ENCODE measurements at places on chromosomes 3 and 15.

DNA sequence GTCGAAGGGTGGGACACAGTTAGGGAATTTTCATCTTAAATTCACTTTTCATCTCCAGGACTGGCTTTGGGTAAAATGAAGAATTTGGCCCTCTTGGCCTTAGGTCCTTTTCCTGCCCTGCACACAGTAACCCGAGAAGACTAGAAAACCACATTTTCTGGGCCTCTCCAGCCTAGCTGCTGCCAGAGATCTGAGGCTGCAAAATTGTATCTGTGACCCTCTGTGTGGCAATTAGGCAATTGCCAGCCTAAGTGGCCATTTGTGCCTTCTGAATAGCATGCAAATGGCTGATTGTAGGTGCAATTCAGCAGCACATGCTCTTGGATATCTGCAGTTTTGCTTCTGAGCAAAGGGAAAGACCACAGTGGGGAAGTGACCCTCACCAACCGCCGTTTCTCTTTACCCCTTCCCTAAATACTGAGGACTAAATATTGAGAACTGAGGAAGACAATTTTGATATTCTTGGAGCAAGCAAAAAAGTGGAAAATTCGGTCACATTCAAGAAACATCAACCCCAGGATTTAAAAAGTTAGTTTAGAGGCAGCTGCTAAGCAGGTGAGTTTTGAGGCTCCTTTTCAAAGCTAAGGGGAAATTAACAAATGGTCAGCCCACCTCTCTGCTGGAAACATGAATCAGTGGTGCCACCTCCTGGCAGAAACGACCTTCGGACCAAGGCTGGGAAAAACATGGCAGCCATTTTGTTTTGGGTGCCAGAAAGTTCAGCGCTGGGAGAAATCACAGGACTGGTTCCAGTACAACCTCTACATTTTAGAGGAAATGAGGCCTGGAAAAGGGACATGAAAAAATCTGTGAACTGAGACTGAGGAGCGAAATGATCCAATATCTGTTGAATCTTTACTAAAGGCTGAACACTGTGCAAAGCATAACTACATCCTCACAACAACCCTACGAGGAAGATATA is 56.6 kb upstream of the PRTG start:
- peak; percentile 54 for DNase-seq

- no peak for DNase-seq
These were observed 3.1 kb downstream of the RCCD1 start for GRCh38 chr15:90957791-90958190.

GRCh38 chr3:72288955-72289691 is 504.2 kb upstream of the PROK2 start:
- peak; percentile 49 for DNase-seq

DNA sequence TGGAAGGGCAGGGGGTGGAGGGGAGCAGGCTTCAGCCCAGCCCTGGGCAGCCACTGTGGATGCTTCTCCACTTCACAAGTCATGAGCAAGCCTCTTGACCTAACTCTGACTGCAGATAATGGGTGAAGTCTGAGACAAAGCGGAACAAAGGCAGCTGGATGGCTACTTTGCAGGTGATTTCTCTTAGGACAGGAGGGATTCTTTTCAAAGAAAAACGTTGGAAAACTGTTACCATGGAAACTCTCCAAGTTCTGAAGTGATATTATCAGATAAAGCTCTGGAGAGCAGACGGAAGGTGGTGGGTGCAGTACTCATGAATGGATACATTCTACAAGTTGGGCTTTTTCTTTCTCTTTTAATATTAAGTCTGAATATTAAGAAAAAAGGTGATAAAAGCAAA is 254.2 kb upstream of the SLCO3A1 start:
- no peak for DNase-seq

DNA sequence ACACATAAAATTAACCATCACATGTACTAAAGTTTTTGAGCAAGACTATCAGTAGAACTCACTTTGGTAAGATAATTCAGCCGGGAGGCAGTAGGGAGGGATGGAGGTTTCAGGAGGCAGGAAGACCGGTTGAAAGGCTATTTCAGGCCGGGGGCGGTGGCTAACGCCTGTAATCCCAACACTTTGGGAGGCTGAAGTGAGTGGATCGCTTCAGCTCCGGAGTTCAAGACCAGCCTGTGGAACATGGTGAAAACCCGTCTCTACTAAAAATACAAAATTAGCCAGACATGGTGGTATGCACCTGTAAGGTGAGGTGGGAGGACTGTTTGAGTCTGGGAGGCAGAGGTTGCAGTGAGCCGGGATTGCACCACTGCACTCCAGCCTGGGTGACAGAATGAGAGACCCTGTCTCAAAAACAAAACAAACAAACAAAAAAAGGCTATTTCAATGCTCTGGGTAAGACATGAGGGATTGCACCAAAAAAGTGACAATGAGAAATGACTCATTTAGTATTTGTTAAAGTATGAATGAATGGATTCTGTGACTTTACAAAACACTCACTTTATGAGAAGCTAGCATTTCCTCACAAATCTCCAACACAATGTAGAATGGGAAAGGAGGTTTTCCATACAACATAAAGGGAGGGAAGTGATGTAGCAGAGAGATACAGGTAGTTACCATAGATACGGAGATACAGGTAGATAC is 43.9 kb downstream of the SH3BP5 start:
- DNase-seq, result no peak

DNA sequence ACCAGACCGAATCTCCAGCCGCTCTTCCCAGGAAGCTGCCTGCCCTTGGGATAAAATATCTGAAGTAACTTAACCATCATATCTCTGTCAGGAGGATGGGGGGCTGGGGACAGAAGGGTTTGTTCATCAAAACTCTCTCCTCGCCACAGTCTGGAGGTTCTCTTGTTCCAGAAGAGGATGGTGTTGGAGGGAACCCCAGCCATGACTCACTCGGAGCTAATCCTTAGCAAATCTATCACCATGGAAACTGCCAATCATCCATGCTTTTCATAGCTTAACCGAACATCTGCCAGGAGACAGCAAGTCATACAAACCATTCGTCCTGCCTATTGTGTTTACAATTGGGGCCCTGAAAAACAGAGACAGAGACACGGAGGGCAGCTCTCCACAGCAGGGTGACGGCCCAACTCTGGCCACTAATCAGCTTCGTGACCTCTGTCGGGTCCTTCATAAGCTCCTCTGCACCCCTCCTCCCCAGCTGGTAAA is 73.8 kb upstream of the HEG1 start:
- DNase-seq, result no peak

DNA sequence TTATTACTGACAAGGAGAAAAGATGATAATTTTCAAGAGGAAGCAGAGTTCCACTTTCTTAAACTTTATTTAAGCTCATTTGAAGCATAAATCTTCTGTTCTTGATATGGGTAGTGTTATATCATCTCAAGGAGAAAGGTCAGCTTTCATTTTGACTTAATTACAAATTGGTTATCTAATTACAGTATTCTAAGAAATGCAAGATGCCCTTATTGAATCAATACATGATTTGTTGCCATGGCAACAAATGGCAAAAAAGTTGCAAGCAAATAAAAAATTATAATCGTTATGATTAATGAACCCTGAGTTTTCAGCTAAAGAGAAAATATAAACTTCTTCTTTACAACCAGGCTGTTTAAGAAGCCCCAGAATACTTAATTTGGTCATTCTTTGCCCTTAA is 622.7 kb downstream of the RBMS3 start:
- no peak for DNase-seq

DNA sequence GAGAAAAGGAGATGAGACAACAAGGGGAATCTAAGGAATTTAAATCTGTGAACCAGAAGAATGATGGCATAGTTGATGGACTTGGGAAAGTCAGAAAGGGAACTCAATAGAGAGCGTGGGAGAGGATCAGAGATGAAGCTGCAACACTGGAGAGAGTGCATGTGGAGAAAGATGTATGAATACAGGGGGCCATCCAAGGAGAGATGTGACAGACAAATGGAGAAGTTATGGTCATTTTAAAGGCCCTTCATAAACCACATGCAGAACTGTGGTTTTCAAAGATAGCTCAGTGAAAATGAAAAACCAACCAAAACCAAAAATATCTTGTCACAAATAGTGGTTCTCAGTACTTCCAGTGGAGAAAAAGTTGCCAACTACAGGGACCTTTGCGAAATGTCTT is 265.2 kb downstream of the SUCLG2 start:
- DNase-seq, result peak; percentile 54

DNA sequence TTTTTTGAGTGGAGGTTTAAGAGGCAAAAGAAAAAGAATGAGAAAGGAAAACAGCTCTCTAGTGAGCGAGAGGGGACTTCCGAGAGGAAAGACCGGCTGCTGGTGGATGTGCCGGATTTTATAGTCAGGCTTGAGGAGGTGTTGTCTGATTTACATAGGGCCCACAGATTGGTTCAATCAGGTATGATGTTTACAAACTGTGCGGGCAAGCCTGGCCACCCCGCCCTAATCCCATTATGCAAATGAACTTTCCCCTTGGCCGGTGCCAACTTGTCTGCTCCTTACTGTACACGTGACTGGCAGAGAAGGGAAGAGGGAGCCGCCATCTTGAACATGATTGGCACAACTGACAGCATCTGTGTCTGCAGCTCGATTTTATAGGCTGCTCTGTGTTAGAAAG is 44.7 kb downstream of the FAM43A start:
- no peak for DNase-seq

- DNase-seq, result peak; percentile 83
These were observed at the start of gene WWTR1 for GRCh38 chr3:149657926-149658743. WWTR1 (minus strand) TSS chr3:149658025; CDS start chr3:149657306, 719 bp downstream.

GRCh38 chr3:180181387-180181786 is 144.7 kb upstream of the PEX5L start:
- no peak for DNase-seq

GRCh38 chr3:131079086-131079485 is 52.4 kb downstream of the NEK11 start:
- DNase-seq, result no peak

GRCh38 chr15:77905301-77905920 is 172.1 kb downstream of the TBC1D2B start:
- DNase-seq, result no peak

GRCh38 chr15:51623386-51623938 is 891 bp upstream of the DMXL2 start:
- DNase-seq, result no peak

- DNase-seq, result no peak
These were observed 80.4 kb downstream of the ADAM10 start for GRCh38 chr15:58669108-58669507.
